ENCODE measurements at places on chromosomes 11 and 22.

DNA sequence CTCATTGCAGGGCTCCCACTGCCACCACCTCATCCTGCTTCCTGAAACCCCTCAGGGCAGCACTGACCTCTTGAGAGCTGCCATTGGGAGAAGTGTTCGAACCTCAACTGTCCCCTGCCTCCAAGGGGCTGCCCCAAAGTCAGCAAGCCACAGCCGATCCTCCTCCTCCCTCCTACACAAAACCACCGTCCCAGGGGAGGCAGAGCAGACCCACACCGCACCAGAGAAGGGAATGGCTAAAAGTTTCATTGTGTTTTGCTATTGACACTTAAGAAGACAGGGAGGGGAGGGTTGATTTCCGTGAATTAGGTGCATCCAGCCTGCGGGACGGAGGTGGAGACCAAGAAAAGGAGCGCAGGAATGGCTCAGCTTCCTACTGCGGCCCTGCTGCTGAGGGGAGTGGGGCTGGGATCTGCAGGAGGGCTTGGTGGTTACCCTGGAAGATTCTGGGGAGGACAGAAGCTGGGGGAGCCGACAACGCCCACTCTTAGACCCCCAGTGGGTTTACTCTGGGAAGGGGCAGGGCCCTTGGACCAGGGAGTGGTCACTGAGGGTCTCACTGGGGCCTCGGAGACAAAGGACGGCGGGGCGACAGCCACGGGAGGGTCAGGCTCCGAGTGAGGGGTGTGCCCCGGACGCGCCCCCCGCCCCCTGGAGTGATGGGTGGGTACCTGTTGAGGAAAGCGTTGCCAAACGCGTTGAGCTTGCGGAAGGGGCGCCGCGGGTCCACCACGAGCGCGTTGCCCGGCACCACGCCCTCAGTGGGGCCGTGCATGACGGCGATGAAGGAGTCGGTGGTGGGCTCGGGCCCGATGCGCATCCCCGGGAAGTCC lies 815 bp downstream of the EHD1 start:
- DNase-seq = no peak

- DNase-seq = no peak
Observed at GRCh38 chr11:134574947-134575346, 162.9 kb upstream of the B3GAT1 start.

DNA sequence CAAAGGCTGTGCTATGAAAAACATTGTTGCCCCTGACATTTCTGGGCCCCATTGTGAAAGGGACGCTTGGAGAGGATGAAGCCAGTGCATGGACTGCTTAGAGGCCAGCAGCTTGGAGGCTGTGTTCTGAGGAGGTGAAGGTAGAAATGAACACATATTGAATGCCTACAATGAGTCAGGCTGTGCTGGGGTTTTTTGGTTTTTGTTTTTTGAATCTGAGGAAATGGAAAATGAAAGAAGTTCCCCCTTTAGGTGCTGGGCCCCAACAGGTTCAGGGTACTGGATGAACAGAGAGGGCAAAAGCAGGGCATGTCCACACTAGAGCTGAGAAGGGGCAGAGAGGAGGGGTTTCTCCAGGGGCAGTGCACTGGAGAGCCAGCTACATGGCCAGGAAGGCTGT lies 166.1 kb upstream of the API5 start:
- DNase-seq = no peak

- no peak for DNase-seq
Observed at GRCh38 chr11:36062796-36063365, 119.0 kb downstream of the LDLRAD3 start.

GRCh38 chr11:3341298-3341697 lies 37.6 kb downstream of the ZNF195 start:
- peak; percentile 39 for DNase-seq

DNA sequence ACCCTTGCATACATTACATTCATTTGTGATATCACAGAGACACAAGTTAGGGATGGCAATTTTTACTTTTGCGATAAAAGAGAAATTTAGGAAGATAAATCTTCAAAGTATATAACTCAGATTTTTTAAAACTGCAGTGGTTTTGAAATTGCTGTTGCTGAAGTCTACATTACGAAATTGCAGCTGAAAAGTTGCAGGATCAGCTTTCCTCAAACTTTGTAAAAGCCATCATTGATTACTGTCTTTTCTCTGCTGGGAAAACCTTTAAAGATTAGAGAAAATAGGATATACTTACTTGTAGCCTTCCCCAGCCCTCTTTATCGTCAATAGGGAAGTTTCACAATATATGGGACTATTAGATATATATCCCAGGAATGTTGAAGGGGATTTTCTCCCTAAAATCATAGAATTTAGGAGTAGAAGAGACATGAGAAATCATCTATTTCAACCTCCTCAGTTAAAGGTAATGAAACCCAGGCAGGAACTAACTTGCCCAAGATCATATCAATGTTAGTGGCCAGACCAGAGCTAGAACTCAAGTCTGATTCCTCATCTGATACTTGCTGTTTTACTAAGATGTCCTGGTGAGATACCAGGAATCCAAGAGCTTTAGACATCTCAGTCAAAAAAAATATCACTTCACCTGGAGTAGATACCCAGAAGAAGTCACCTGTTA lies 10.4 kb upstream of the AGBL2 start:
- DNase-seq = no peak

DNA sequence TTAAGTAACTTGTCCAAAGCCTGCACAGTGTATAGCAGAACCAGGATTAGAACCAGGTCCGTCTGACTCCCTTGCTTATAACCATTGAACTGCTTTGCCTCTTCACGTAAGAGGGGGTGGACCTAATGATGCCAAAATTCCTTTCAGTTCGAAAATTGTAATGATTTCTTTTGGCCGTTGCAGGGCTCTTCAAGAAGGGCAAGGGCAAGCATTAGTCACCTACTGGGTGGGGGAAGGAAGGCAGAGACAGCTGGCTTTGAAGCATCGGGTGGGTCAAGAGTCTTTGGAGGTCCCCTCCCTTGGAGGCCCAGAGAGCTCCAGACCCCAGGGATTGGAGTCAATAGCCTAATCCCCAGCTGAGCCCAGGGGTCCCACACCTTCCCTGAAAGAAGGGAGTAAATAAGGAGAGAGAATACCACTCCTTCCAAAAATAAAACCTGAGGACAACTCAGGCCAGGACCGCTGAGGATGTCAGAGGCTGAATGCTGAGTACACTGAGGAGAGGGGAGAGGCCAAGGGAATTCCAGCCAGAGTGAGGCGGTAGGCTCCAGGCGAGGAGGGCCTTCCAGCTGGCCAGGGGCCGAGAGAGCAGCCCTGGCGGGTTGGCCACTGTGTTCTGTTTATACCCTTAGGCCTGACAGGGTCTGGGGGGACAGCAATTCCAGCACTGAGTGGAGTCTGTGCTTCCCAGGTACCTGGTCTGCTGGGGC lies 14.1 kb downstream of the CREB3L1 start:
- DNase-seq = no peak

- no peak for DNase-seq
Observed at GRCh38 chr11:72537051-72537450, 102.7 kb upstream of the CLPB start.

- DNase-seq = no peak
Observed at GRCh38 chr11:119629085-119629484, 99.9 kb downstream of the NECTIN1 start.

- DNase-seq = no peak
Observed at GRCh38 chr11:121500717-121501116, 48.0 kb upstream of the SORL1-AS1 start.

- no peak for DNase-seq
Observed at GRCh38 chr11:1705126-1706052, 8.4 kb downstream of the KRTAP5-6 start.

DNA sequence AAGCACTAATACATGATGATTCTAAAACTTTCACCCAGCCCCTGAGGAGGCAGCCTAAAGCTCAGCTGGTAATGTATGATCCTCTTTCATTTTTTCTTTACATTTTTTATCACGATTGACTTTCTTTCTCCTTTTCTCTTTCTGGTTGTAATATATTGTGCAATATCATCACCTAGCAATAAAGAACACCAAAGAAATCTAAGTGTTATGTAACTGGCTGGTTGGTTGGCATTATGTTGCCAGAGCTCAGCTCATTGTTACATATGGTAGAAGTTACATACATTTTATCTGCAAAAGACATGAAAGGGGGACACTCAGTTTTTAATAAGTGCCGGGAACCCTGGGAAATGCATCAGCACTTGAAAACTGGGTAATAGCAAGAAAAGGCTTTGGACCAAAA lies 432.1 kb upstream of the DDI1 start:
- no peak for DNase-seq

DNA sequence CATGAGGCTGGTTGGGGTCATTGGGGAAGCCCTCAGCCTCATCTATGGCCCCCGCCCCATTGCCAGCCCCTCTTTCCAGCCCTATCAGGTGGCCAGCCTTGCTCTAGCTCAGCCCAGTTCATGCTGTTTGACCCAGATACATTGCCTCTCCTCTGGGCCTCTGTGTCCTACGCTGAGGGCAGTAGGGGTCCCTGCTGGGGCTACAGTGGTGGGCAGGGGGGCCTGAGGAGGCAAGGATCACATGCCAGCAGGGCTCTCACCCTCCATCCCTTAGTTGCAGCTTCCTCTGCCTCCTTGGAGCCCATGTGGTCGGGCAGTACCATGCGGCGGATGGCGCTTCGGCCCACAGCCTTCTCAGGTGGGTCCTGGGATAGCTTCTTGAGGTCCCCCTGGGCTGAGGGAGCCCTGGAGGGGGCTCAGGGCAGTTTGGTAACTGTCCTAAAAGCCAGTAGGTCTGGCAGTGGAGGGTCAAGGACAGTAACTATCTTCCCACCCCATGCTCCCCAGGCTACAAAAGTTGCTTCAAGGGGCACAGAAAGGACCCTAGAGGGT lies 19.2 kb downstream of the EMID1 start:
- no peak for DNase-seq

DNA sequence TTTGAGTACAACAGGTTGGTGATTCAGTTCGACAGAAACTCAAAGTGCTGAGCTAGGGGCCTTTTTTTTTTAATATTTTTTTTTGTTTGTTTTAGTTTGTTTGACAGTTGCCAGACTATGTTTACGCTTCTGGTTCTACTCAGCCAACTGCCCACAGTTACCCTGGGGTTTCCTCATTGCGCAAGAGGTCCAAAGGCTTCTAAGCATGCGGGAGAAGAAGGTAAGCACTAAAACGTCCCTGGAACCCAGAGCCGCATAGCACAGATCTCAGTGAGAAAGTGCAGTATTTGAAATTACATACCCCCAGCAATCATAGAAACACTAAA lies 649 bp downstream of the PRRG4 start:
- no peak for DNase-seq

DNA sequence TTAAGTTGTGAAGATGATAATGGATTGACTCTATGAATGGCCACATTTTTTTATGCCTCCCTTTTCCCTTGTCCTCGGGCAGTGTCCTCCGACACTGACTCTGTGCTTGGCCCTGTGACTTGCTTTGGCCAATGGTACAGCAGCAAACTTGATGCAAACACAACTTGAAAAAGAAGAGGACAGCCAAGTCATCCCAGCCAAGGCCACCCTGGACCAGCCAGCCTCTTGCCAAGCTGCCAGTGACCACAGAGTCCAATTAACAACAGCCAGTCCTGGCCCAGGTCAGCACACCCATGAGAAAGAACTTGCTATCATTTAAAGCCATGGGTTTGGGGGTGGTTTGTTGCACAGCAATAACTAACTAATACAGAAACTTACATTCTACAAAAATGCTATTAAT lies 63.4 kb upstream of the SLC35C1 start:
- DNase-seq = no peak

DNA sequence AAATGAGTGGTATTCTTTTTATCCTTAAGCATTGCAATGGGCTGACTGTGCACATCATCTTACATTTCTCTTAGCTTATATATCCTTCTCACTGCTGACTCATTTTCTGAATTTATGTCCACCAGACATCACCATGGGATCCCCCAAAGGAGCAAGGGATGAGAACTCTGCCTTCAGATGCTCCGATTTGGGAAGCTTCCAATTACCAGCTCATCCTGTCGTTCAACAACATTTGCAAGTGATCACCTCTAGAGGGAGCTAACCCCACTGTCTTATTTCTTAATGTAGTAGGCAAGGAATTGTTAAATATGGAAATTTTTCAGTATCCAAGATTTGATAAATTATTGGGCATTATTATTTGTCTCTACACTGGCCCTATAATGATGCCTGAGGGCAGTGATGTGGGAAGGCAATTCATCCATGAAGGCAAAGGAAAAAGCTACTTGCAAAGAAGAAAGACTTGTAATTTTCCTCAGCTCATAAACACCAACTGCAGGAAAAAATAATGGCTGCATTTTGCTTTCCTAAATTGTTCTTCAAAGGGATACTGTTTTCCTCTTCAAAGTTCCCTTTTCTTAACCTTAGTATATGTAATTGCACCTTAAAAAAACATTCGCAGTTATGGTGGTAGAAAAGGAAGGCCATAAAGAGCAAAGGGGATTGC lies 102.4 kb upstream of the FSHB start:
- DNase-seq = no peak

DNA sequence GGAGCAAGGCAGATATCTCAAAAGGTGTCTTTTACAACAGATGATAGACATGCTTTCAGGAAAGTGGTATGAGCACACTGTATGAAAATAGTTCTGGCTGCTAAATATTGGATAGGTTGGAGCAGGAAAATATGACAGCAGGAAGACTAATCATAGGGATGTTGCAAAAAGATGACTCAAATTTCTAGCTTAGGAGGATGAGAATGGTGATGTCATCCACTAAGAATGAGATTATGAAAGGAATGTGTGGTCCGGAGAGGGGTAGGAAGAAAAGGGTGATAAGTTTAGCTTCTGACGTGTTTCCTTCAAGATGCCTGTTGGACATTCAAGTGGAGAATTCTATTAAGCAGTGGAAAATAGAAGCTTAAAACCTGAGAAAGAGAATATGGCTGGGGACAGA lies 46.4 kb downstream of the RCN1 start:
- DNase-seq = no peak

DNA sequence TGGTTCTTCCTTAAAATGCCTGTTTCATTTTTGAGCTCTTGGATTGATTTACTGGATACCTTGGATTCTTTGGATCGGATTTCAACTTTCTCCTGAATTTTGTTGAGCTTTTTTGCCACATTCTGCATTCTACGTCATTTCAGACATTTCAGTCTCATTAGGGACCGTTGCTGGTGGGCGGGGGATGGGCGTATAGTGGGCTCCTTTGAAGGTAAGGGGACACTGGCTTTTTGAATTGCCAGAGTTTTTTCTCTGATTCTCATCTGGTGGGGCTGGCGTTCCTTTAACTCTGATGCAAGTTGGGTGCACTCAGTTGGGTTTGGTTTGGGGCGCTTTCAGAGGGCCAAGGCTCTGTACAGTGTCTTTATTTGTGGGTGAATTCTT lies 216.5 kb downstream of the DYNC2H1 start:
- no peak for DNase-seq

- no peak for DNase-seq
Observed at GRCh38 chr11:44281151-44281550, 28.8 kb downstream of the ALX4 start.

GRCh38 chr11:86463120-86463519 lies 88.4 kb downstream of the CCDC81 start:
- no peak for DNase-seq

All from stimulated activated CD4-positive, alpha-beta T cell treated with anti-CD3 and anti-CD28 coated beads, TNF-alpha, amount 100 ng/mL, for 4 hours (primary cell).